ENCODE measurements at places on chromosomes 6 and 20.

- no peak for DNase-seq
Measured at GRCh38 chr20:58481481-58482021, 33.6 kb downstream of the APCDD1L start.

- DNase-seq: no peak
Measured at GRCh38 chr20:4848041-4848440, 126.3 kb downstream of the PRND start.

- DNase-seq: no peak
Measured at GRCh38 chr6:33672808-33673207, 38.7 kb downstream of the UQCC2 start.

DNA sequence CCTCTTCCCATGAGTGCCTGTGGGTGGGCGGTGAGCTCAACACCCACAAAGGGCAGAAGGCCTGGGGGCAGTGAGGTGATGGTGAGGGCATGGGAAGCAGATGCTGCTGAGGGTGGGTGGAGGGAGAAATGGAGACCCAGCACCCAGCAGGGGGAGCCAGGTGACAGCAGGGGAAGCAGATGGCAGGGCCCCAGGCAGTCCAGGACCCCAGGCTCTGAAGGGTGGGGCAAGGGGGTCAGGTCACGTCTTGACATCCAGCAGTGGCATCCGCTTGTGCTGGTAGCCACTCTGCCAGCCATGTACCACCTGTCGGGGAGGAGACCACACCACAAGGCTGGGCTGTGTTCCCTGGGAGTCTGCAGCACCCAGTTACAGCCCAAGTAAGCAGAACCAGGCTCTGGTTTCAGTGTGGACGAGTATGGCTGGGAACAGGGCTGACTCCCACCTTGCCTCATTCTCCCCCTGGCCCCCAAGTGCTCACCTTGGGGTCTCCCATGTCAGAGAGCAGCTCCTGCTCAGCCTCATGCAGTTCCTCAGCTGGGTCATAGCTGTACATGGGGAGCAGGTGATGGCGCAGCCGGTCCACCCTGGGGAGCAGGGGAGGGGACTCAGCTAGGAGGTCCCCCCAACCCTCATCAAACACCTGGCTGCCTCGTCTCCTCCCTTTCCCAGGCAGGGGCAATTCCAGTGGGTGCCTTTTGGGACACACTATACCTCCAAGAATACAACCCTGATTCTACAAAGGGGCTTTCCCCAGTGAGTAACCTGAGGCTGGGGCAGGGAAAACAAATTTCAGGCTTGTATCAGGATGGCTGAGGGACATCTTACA, 2.0 kb downstream of the SMIM29 start:
- no peak for DNase-seq

DNA sequence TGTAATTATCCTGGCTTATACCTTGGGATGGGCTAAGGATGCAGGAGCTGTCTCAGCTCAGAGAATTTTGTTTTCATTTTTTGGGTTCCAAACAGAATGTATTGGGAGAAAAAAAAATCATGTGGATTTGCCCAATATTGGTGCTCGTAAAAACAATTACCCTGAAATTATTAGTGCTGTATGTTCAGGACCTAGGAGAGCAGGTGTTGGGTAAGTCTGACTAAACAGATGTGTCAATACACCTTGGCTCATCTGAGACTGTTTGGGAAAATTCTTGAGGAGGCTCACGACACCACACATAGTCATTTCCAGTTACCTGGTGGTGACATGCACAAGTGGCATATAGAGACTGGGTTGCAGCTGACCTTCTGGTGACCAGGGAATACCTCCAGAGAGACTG, 802.1 kb upstream of the FLRT3 start:
- no peak for DNase-seq

DNA sequence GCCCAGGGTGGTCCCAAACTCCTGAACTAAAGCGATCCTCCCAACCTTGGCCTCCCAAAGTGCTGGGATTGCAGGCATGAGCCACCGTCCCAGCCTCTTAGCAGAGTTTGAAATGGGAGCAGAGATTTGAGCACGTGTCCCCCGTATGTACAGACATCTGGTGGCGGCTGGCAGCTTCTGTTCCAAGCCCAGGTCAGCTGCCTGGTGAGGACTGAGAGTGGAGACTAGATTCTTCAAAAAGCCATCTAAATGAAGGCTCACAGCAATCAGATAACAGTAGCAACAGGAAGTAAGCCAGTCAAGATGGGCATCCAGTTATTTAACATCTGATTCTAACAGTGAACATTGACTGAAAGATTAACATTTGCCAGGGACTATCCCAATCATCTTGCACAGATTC, 128.1 kb upstream of the AKAP12 start:
- no peak for DNase-seq

DNA sequence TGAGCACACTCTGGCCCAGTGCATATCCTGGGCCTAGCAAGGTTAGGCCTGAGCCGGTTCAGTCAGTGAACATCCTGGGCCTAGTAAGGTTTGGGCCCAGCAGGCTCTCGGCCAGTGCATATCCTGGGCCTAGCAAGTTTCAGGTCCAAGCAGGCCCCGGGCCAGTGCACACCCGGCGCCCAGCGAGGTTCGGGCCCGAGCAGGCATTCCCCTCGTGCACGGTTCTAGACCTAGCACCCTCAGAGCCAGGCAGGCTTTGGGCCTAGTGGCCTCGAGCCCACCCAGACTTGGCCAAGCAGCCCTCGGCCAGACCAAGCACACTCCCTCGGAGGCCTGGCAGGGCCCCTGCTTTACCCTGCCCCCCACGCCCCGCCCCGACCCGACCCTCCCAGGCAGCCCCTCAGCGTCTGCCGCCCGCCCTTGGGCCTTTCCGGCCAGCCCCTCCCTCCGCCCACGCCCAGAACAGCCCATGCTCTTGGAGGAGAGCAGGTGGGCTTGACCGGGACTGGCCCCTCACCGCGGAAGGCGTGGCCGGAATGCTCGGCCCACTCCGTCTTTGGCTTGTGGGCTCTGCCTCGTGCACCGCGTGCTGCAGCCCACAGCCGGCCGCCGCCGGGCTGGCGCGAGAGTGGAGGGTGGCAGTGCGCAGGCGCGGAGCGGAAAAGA, at the start of gene CTCFL:
Gene CTCFL (minus strand): TSS at position 630 of the 666 bp plus-strand sequence. CDS start 935 bp downstream, outside the sequence.
- no peak for DNase-seq

- no peak for DNase-seq
Measured at GRCh38 chr6:63496361-63496804, 75.9 kb upstream of the LOC128125822 start.

GRCh38 chr6:152129691-152130151, 322.2 kb downstream of the ESR1 start:
- no peak for DNase-seq

- DNase-seq: no peak
Measured at GRCh38 chr6:44656691-44657090, 269.2 kb downstream of the CDC5L start.

DNA sequence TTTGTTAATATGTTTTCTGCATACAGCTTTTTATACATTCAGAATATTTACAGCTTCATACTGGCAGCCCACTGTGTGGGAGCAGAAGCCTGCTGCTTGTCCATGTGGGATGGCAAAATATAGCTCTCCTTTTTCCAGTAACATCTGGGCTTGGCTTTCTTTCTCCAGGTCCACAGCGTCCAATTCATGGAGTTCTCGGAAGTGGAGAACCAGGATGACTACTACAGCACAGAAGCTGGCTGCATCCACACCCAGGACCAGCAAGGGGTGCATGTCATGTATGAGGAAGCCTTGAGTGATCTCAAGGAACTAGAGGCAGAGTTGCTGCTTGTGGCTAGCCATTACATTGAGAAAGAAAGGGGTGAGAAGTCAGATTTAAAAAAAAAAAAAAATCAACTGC, 143.1 kb downstream of the CD164 start:
- DNase-seq: no peak

- DNase-seq: no peak
Measured at GRCh38 chr6:160082627-160083026, 39.0 kb upstream of the SLC22A1 start.

GRCh38 chr20:62740286-62741141, 31.9 kb downstream of the NTSR1 start:
- no peak for DNase-seq

- no peak for DNase-seq
Measured at GRCh38 chr6:140370441-140370840, 996.0 kb upstream of the CITED2 start.

- no peak for DNase-seq
Measured at GRCh38 chr20:39021748-39022147, 59.6 kb downstream of the DHX35 start.

DNA sequence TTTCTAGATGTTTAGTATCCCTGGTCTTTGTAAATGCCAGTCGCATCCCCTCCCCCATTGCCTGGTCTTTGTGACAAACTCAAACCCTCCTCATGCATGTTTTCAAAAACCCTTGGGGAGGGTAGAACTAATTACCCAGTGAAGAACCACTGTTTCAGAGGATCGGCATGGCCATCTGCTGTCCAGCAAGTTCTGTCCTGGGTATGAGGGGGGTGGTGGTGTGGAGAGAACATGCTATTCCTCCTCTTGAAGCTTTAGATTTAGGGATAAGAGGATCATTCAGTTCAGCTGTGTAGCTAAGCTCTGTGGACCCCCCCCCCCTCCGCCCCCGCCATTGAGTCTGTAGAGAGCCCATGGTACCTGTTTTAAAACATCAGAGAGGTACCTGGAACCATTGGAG, 5.6 kb downstream of the BRPF3 start:
- no peak for DNase-seq

GRCh38 chr6:112626468-112627082, 279.4 kb downstream of the RFPL4B start:
- no peak for DNase-seq

- DNase-seq: no peak
Measured at GRCh38 chr20:54262671-54263070, 54.8 kb downstream of the PFDN4 start.

- DNase-seq: no peak
Measured at GRCh38 chr6:169225131-169225576, 28.5 kb downstream of the THBS2 start.

DNA sequence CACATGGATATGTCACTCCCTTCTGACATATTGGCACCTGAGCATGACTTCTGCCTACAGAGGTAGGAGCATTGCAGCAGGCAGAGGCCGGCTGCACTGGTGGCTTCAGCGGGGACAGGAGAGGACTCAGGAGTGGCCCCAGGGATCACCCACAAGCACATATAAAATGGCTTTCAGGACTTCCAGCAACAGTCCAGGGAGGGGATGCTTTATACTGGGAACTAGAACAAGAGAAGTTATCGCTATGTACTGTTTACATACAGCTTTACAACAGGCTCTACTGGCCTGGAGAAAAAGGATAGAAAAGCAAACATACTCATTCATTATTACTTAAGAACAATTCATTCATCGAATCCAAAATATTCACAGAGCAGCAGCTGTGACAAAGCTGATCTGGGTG, 337.8 kb downstream of the THBS2 start:
- DNase-seq: no peak

DNA sequence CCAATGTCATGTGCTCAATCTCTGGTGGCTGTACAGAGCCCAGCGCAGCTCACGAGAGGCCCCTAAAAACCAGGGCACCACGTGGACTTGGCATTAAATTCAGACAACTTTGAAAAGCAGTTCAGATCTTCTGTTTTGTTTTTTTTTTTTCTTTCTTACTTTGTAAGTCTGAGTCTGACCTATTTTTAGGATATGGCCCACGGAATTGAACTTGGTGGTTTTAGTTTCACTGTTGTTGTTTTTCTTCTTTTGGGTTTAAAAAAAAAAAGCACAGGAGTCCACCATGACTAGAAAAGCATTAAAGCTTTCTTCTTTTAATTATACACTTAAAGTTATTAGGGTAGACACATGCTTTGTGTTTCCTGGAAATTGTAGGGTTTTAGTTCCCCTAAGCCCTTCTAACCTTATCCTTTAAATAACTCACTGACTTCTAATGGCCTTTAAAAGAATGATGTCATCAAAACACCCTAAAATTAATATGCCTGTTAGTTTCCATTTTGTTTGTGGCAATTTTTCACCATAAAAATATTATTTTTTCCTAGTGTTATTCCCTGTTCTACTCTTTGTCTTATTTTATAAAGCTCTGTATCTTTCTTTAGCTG, 48.5 kb upstream of the CCN2 start:
- DNase-seq: no peak

DNA sequence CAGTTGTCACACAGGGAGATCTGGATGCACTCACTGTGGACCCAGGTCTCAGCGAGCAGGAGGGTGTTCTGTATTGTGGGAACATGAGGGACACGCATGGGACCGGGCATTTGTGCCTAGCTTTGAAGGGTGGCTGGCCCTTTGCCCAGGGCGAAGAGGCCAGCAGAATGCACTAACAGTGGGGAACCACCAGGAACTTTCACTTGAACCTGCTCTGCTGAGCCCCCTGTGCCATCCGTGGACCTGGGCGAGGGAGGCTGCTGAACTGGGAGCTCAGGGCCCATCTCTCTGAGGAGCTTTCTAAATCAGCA, 1.2 kb upstream of the ULBP2 start:
- DNase-seq: no peak

DNA sequence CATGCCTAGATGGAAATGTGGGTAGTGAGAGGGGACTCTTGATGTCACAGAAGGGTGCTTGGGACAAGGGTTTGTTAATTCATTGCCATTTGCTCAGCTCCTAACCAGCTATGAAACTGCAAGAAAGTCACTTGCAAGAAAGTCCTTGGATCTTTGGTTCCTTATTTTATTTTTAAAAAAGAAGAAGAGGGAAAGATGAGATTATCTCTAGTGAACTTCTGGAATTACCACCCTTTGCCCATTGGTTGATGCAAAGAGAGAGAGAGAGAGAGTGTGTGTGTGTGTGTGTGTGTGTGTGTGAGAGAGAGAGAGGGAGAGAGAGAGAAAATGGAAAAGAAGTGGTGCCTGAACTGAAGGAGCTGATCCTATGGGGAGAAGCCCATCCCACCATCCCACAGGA, 4.6 kb upstream of the SFT2D1 start:
- no peak for DNase-seq

DNA sequence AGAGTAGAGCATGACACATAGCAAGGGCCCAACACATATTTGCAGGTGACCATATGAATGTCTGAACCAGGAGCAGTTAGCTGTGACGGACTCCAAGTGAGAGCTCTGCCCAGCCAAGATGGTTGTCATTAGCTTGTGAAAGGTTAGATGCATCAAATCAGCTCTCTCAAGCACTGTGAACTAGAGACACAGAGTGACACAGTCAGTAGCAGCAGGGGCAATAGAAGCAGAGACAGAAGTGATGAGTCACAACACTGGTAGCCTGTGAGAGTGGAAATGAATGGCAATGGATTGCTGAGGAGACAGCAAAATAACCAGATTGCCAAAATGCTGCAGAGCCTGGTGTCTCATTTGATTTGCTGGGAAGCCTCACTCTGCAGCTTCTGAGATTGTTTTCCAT, 558.9 kb downstream of the PKHD1 start:
- no peak for DNase-seq

DNA sequence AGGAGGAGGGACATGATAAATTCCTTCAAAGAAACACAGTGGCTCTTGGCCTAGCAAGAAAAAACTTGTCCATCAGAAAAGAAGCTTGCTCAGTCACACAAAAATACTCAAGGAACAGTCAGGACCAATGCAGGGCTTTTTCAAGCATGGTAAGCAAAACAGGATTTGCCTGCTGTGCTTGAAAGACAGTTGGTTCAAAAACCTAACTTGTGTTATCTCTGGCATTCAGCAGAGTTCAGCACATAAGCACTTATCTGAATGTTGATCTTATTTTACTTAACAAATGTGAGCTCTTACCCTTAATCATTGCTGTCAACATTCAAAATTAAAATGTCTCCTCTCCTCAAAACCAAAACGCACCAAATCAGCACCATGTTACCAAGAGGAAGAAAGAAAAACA, 38.3 kb downstream of the ATG5 start:
- no peak for DNase-seq

All from NCI-H2029 (cell line).